Testis (tissue), 5 donors: ENCODE measurements at places on chromosomes 16 and 17. TPM values are rescaled to one million over a fixed set of nuclear protein-coding genes. Genes with fewer than 3 reads are reported as not detected.

RPL19 gene
- total RNA-seq: 954 TPM

NACA2 gene
- total RNA-seq: 31.1 TPM

GRCh38 chr17:44878627-44879221 is 20.5 kb downstream of the EFTUD2 start:
- DNase-seq: peak; percentile 52
- no peak overlapping the region for H3K4me3 ChIP-seq
- no peak overlapping the region for H3K27ac ChIP-seq

DNA sequence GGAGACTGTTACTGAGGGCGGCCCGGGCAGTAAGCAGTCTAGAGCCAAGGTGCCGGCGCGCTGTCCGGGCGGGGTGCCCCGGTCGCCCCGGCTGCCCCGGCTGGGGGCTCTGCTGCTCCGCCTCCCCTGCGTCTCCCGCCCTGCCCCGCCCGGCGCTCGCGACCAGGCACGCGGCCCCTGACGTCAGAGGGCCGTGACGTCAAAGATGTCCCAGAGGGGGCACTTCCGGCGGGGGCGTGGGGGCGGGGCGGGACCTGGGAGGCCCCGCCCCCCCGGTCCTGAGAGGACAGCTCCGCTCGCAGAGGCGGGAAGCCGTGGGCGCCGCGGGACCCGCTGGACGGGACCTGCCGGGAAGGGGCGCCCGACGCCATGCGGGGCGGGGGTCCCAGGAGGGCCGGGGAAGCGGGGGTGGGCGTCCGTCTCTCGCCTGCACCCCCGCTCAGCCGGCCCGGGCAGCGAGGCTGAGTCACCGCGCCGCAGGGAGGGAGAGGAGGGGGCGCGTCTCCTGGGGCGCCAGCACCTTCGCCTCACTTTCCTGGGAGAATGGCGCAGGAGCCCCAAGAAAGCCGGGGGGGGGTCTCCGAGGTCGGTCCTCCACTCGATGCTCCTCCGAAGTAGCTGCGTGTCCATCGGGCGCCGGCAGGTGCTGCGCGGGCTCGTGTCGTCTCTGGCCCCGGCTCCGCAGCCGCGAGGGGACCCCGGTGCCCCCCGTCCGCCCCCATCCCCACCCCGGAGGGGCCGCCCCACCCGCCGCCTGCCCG is 4.4 kb upstream of the HIC1 start:
- peaks cover 13% of the 10 kb centered on the region for H3K4me1 ChIP-seq
- H3K36me3 ChIP-seq: no peaks in the 10 kb centered on the region
- peak overlapping the region; percentile 68 for H3K27ac ChIP-seq
- no peaks in the 10 kb centered on the region for H3K27me3 ChIP-seq

GRCh38 chr17:3513305-3514035 is 37.7 kb downstream of the ASPA start:
- DNase-seq: peak; percentile 59
- H3K36me3 ChIP-seq: no peaks in the 10 kb centered on the region
- peaks cover 14% of the 10 kb centered on the region for H3K4me1 ChIP-seq

DNA sequence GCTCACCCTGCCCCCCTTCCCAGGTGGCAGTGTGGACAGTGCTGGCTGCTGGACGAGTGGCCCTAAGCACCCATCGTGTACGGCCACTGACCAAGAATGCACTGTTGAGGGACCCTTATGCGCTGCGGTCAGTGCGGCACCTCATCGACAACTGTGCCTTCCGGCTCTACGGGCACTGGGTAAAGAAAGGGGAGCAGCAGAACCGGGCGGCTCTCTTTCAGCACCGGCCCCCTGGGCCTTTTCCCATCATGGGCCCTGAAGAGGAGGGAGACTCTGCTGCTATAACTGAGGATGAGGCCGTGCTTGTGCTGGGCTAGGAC is 5.1 kb downstream of the CFAP119 start:
- no peaks in the 10 kb centered on the region for H3K36me3 ChIP-seq
- H3K27me3 ChIP-seq: no peaks in the 10 kb centered on the region
- H3K4me3 ChIP-seq: no peak overlapping the region
- H3K4me1 ChIP-seq: peaks cover 7% of the 10 kb centered on the region
- no peak for DNase-seq
- H3K27ac ChIP-seq: no peak overlapping the region

CCL1 gene
- not detected for total RNA-seq

DNA sequence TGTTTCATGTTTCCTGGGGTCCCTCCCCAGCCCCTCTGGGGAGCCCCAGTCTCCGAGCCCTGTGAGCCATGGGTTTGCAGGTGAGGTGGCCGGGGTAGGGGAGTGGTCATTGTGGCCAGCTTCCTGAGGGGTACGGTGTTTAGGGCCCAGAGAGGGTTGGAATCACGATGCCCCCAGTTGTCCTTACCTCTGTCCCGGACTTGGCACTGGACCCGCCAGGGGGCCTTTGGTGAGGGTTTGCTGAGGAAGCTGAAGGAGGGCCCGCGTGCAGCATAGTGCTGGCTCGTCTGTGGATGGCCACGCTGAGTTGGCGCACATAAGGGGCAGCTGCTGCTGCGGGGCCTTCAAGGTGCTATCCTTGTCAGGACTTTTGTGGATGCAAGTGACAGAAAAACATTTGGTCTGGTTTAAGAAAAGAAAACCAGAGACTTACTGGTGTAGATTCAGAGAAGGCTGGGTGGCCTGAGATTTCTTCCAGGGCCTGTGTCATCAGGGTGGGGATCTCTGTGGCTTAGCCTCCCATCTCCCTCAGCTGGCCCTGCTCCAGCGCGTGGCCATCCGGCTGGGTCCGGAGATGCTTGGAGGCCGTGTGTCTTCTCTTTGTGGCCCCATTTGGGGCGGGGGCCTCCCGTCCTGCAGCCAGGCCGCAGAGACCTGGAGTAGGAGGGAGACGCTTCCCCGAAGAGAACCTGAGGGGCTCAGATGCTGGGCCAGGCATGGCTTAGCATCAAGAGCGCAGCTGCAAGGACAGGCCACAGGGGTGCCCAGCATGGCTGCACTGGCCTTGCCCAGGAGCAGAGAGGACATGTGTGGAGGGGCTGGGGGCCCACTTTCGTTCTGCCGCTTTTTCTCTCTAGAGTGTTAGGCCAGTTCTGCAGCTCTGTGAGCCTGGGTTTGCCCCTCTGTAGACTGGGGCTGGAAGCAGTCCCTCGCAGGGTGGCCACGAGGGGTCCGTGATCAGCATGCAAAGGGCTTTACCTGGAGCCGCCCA is 33.7 kb upstream of the NUDT16L1 start:
- H3K27me3 ChIP-seq: no peaks in the 10 kb centered on the region
- H3K4me3 ChIP-seq: no peak overlapping the region
- H3K27ac ChIP-seq: no peak overlapping the region
- no peak for DNase-seq

- no peaks in the 10 kb centered on the region for H3K27me3 ChIP-seq
- H3K4me3 ChIP-seq: no peak within 1 kb of the TSS
- H3K4me1 ChIP-seq: no peaks in the 10 kb centered on the region
Measured at GRCh38 chr17:74623693-74624093, at the start of gene CD300E. CD300E (minus strand) TSS chr17:74623738; CDS start chr17:74623621, 117 bp downstream.

DNA sequence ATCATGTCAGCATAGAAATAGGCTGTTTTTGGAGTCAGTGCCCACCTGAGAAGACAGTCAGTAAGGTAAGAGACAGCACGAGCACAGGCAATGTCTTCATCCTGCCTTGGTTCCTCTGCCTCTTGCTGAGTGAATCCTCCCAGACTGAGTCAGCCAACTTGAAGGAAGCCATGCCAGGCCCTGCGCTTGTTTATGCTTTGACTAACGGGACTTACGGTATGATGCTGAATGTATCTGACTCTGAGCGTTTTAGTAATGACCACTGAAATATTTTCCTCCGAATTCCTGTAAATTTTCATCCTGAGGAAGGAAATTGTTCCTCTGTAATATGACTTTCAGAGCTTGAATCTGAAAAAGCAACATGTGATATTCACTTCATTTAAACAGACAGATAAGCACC is 18.0 kb downstream of the C17orf67 start:
- H3K27ac ChIP-seq: no peak overlapping the region
- DNase-seq: no peak
- no peaks in the 10 kb centered on the region for H3K27me3 ChIP-seq
- no peaks in the 10 kb centered on the region for H3K36me3 ChIP-seq
- no peaks in the 10 kb centered on the region for H3K4me1 ChIP-seq
- no peak overlapping the region for H3K4me3 ChIP-seq

DNA sequence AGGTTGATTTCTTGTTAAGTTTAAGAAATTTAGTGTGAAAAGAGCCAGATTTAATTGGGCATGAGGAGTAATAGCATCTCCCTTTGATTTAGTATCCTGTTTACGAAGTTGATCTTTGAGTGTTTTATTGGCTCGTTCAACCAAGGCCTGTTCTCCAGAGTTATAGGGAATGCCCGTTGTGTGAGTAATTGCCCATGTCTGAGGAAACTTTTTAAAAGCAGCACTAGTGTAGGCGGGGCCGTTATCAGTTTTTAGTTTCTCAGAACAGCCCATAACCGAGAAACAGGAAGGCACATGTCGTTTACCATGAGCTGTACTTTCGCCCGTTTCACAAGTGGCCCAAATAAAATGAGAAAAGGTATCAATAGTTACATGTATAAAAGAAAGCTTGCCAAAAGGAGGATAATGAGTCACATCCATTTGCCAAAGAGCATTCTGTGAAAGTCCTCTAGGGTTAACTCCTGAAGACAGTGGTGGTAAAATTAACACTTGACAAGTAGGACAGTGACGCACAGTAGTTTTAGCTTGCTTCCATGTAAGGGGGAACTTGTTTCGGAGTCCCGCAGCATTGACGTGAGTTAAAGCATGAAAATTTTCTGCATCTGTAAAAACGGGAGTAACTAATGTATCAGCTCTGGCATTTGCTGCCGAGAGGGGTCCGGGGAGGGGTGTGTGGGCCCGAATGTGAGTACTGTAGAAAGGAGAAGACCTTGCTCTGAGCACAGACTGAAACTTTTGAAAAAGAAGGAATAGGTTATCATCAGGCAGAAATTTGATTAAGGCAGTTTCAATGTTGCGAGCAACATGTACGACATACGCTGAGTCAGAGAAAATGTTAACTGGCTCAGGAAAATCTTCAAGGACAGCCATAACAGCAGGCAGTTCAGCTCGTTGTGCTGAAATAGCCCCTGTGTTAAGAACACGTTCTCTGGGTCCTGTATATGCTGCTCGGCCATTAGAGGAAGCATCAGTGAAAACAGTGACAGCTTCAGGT is 18.5 kb upstream of the KCTD5 start:
- H3K27ac ChIP-seq: peak overlapping the region; percentile 82
- H3K27me3 ChIP-seq: no peaks in the 10 kb centered on the region
- H3K4me1 ChIP-seq: peaks cover 19% of the 10 kb centered on the region
- no peak overlapping the region for H3K4me3 ChIP-seq

KRT222 gene
- 1.2 TPM for total RNA-seq

- no peaks in the 10 kb centered on the region for H3K36me3 ChIP-seq
- no peak overlapping the region for H3K27ac ChIP-seq
- H3K4me1 ChIP-seq: peaks cover 6% of the 10 kb centered on the region
- no peaks in the 10 kb centered on the region for H3K27me3 ChIP-seq
Measured at GRCh38 chr16:66580605-66581209, 1.4 kb downstream of the CMTM2 start.
